ENCODE measurements at places on chromosomes 4 and X.
A peak's percentile ranks its signal among the peaks of the same experiment; 100 is the strongest.

DNA sequence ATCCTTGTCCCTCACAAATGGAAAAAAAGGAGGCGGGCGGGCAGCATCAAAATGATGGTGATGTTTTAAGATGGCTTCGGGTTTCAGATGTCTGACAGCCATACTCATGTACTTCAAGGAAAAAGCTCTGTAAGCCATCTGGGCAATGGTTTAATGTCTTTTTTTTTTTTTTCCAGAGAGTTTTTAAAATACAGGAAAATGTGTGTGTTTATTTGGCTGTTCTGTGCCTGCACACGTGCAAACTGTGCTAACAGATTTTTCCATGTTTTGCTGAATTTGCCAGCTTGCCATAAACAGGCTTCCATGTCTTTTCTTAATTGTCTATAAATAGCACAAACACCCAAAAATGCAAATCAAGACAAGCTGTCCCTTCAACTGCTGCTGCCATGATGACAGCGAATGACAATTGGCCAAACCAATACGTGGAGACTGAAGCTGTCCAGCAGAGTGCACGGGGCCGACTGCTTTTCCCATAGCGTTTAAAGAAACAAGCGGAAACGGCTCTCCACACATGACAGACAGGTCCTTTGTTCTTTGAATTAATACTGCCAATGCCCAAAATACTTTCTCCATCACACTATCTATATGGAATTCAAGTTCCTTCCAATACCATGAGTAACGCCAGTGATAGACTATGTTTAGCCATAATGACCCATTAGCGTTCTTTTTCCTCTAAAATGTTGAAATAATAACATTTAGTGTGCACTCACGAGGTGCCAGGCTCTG is 35.7 kb downstream of the AFAP1 start:
- no peak for DNase-seq

- peak; percentile 69 for DNase-seq
These were observed 404.6 kb downstream of the PRDM5 start for GRCh38 chr4:120517966-120518365.

GRCh38 chr4:22343606-22344005 is 172.3 kb downstream of the ADGRA3 start:
- DNase-seq: no peak

- peak; percentile 64 for DNase-seq
These were observed 983.4 kb upstream of the ADGRL3 start for GRCh38 chr4:60216752-60217151.

DNA sequence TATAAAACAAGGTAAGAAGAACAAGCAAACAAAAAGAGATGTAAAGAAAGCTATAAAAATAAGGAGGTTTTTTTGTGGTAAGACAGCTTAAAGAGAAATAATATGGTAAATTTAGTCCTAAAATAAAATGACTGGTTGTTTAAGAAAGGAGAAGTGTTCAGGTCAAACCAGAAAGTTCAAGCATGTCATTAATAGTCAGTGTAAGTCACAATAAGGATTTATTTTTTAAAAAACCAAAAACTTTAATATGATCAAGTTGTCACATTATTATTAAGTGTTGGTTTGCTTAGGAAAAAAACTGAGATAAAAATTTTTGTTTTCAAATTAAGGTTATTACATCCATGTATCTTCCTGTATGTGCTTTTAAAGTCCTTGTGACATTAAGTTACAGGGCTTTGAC is 19.1 kb downstream of the ASIC5 start:
- no peak for DNase-seq

DNA sequence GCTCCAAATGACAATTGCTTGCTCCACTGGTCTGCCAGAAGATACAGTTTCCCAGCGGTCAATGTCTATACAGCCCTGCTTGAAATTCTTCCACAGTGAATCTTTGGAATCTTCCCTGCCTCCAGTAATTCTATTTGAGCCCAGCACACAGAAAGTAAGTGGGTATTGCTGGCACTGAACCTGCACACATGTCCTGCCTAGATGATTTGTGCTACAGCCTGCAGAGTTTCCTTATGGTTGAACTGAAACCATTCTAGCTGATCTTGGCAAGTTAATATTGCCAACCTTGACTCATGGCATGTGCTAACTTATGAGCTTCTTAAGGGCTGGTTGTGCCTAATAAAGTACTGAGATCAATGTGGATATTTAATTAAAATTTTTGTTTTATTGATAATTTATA is 553.8 kb upstream of the GNPDA2 start:
- DNase-seq: no peak

DNA sequence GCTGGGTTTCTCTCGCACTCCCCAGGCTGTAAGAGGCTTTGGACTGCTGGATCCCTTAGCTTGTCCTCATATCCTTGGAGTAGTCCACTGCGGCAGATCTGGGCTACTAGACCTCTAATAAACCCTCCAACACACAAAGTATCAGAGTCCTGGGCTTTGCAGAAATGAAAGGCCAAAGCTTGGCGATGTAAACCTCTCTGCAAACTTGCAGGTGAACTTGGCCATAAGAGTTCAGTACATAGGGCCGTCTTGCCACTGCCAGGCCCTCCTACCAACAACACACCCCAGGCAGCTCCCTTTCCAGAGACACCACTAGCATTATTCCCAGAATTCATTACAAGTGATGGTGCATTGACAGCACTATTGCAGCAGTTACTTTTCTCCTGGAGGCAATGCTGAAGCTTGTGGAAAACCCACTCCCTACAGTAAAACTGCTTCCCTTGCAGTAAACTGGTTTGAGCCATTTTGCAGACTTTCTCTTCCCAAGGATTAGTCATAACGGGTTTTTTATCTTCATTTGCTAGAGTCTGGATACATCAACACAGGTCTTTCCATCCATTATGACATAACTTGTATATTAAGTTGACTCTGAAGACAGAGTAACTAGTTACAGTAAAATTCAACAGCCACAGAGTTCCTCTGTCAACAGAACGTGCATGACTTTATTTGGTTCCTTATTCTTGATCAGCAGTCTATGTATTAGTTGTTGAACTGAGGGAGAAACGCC is 2.4 kb downstream of the ANKRD50 start:
- DNase-seq: no peak
